Activated naive CD4-positive, alpha-beta T cell treated with anti-CD3 and anti-CD28 coated beads, Interleukin-2, amount 10 ng/mL, durations not matched to agents 5 hours and 36 hours (primary cell): ENCODE measurements at places on chromosomes 1 and 21. TPM values are rescaled to one million over a fixed set of nuclear protein-coding genes. Genes with fewer than 3 reads are reported as not detected.

RXFP4 gene
- total RNA-seq: not detected

SLAMF7 gene
- 7.6 TPM for total RNA-seq

LCE1D gene
- not detected for total RNA-seq

NKAIN1 gene
- not detected for total RNA-seq

PRKAA2 gene
- not detected for total RNA-seq

TAL1 gene
- total RNA-seq: not detected

CYP4B1 gene
- not detected for total RNA-seq

DYNLT5 gene
- not detected for total RNA-seq

OTUD3 gene
- total RNA-seq: 8.3 TPM

KCNN3 gene
- 0.02 TPM for total RNA-seq

ROR1 gene
- total RNA-seq: not detected

LRRN2 gene
- not detected for total RNA-seq

KIF14 gene
- total RNA-seq: 25.1 TPM

ATAD3C gene
- 2.3 TPM for total RNA-seq

IFFO2 gene
- total RNA-seq: 14.8 TPM

CDCA8 gene
- 54.0 TPM for total RNA-seq

EDN2 gene
- not detected for total RNA-seq

USH2A gene
- not detected for total RNA-seq

CD1D gene
- not detected for total RNA-seq

KCNE1 gene
- not detected for total RNA-seq

ATP6V1G3 gene
- total RNA-seq: 0.35 TPM

ANKRD34A gene
- total RNA-seq: 3.2 TPM

RNF223 gene
- not detected for total RNA-seq

OLIG2 gene
- total RNA-seq: not detected

ACOT7 gene
- total RNA-seq: 51.0 TPM

CLCA4 gene
- total RNA-seq: not detected
